ENCODE measurements at places on chromosomes 6 and 20.

DNA sequence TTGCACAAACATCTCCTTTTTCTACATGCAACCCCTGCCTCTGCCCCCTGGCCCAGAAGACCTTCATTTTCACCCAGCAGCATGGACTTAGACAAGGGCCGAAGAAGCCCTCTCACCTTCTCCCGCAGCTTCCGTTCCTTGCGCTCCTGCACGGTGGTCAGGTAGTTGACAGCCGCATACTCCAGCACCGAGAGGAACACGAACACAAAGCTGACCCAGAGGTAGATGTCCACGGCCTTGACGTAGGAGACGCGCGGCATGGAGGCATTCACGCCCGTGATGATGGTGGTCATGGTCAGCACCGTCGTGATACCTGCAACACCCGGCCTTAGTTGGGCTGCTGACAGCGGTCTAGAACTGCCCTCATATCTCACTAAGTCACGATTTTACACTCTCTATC lies 47.1 kb upstream of the GABRR1 start:
- DNase-seq: no peak

DNA sequence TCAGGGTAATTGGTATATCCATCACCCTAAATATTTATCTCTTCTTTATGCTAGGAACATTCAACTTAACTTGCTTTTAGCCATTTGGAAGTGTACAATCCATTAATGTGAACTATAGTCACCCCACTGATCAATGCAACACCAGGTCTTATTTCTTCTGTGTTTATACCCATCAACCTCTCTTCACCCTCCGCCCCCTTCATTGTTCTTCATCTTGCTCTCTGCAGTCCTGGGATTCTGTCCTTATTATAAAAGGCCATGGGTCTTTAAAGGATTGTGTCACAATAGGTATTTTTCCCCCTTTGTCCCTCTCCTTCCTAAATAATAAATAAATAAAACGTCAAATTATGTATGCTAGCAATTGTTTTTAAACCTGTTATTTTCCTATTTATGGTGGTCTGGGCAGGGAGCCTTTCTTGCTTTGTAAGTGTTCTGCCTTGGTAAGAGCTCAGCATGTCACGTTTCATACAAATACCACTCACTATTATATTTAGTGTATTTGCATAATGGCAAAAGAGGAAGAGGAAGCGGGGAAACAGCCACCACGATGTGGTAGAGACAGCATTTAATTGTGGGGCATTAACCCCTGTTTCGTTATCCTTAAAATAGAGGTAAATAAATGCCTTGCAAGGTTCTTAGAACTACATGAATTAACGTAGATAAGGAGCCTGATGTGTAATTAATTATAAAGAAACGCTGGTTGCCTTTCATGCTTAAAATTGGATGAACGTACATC lies 1.9 kb downstream of the ABRACL start:
- no peak for DNase-seq

DNA sequence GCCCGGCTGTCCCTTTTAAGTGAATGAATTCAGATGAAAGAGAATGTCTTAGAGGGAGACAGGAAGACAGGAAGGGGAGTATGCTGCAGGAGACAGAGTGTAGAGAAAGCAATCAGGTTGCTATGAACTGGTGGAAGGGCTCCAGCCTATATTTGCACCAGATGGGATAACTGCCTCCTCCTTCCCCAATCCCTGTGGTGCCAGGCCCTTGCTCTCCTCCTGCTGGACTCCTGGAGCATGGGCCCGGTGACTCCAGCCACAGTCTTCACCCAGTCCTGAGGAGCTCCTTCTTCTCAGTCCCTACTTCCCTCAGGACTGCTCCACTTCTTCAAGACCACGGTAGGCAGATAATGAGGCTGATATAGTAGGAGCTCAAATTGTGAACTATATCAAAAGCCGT lies 91.8 kb downstream of the TMEM200A start:
- no peak for DNase-seq

DNA sequence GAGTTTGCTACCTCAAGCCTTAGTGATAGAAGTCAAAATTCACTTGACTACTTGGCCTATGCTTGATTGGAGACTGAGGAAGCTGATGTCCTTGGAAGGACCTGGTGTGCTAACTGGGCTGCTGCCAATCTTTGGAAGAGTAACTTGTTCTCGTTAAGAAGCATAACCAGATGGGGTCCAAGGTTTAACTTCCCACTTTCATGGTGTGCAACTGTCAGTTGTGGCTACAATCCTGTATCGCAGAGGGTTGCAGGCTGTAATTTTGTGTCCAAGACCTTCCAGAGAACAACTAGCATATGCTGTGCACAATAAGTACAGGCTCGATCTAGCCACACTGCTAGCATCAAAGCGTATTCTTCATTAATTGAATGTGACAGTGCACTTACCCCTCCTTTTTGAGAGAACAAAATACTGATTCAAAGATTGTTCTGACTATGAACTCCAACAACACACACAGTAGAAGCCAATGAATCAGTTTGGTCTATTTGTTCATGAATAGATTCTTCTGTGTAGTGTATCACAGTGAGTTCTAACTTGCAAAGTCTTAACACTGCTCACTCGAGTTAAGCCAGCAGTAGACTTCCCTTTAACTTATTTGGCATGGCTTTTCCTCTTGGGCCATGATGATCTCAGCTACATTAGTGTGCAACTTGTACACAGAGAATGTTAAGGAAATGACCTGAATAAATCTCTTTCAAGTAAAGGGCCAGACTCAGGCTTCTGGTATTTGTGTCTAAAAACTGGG lies 15.8 kb upstream of the PLCB1 start:
- no peak for DNase-seq

- no peak for DNase-seq
Observed at GRCh38 chr20:41776421-41776820, 158.2 kb upstream of the CHD6 start.

DNA sequence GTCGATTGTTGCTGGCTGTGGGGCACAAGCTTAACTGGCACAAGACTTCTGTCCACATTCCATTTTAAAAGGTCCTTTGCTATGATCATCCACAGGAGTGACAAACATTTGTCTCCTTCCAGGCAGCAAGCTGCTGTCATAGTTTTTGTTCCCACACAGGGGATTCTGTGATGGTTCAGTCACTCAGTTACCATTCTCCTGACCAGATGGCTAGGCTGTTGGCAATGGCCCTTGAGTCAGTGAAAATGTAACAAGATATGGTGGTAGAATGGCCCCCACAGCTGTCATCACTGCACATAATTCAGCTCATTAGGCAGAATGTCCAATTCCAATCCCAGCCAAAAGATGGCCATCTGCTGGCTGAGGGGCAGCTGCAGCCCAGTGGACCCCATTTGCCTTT lies 13.7 kb downstream of the BPIFA1 start:
- no peak for DNase-seq
